ENCODE measurements at places on chromosomes 1 and 21. TPM values are rescaled to one million over a fixed set of nuclear protein-coding genes. Genes with fewer than 3 reads are reported as not detected.

DNA sequence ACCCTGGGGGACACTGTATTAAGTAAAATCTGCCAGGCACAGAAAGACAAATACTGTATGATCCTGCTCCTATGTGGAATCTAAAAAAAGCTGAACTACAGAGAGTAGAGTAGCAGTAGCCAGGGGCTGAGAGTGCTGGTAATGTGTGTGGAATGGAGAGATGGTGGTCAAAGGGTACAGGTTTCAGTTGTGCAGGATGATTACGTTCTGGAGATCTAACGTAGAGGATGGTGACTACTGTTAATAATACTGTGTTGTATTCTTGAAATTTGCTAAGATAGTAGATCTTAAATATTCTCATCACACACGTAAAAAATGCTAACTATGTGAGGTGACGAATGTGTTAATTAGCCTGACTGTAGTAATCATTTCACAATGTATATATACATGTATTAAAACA is 39.8 kb upstream of the GNG4 start:
- no peak for DNase-seq

GRCh38 chr1:20731057-20731991 is 1.2 kb downstream of the SH2D5 start:
- DNase-seq = no peak

GRCh38 chr21:23694390-23694789 is 1912.9 kb downstream of the MRPL39 start:
- no peak for DNase-seq

DNA sequence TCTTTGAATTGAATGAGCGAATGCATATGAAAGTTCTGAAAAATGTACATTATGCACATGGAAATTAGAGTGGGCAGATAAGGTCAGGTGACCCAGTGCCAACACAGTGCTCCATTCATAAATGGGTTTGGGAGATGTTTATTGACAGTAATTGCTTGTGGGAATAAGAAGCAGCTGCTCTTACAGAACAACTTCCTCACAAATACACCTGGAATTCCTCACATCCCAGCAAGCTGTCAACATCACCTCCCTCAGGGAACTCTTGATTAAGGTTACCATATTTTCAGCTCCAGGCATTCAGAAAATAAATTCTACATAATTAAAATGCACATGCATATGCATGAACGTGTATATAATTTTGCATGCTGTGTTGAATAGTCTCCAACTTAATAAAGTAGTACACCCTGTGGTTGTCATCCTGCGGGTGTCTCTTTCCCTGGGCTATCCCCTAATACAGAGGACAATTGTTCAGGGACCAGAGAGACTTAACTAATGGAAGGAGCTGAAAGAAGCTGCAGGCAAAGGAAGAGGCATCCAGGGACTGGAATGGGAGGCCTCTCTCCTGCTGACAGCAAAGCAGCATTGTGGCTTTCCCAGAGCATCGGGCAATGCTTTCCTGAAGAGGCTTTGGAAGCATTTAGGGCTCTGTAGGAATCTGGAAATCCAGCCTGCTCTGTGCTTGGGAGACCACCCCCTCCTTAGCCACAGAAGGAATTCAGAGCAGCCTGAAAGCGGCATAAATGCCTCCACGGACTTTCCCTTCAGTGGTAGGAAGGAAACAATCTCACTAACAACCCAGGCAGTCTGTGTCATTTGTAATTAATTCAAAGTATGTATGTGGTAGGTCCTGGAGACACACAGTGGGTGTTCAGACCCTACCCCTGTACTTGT is 55.2 kb upstream of the GNG12 start:
- DNase-seq = no peak

Gene PRRX1
- 183 TPM for polyA plus RNA-seq

Gene EXTL1
- polyA plus RNA-seq = 1.7 TPM

Gene AADACL4
- polyA plus RNA-seq = not detected

Data from muscle of back (tissue), 13 donors.